ENCODE measurements at places on chromosomes 4 and X.

GRCh38 chrX:12798601-12799000 is 7.4 kb downstream of the PRPS2 start:
- no peak for DNase-seq

- DNase-seq: no peak
These were observed 615.3 kb upstream of the SLIT2 start for GRCh38 chr4:19636451-19636850.

DNA sequence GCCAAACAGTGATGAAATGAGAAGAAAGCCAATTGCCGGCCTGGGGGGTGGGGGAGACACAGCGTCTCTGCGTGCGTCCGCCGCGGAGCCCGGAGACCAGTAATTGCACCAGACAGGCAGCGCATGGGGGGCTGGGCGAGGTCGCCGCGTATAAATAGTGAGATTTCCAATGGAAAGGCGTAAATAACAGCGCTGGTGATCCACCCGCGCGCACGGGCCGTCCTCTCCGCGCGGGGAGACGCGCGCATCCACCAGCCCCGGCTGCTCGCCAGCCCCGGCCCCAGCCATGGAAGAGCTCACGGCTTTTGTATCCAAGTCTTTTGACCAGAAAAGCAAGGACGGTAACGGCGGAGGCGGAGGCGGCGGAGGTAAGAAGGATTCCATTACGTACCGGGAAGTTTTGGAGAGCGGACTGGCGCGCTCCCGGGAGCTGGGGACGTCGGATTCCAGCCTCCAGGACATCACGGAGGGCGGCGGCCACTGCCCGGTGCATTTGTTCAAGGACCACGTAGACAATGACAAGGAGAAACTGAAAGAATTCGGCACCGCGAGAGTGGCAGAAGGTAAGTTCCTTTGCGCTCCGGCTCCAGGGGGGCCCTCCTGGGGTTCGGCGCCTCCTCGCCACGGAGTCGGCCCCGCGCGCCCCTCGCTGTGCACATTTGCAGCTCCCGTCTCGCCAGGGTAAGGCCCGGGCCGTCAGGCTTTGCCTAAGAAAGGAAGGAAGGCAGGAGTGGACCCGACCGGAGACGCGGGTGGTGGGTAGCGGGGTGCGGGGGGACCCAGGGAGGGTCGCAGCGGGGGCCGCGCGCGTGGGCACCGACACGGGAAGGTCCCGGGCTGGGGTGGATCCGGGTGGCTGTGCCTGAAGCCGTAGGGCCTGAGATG is at the start of gene SHOX:
Gene SHOX (plus strand): TSS at position 180 of the 885 bp plus-strand sequence. CDS start 107 bp downstream, at position 287.
- DNase-seq: no peak

GRCh38 chrX:149539283-149540130 is 1.3 kb upstream of the EOLA1 start:
- peak; percentile 93 for DNase-seq

- no peak for DNase-seq
These were observed 10.0 kb downstream of the CCDC110 start for GRCh38 chr4:185461565-185461964.

DNA sequence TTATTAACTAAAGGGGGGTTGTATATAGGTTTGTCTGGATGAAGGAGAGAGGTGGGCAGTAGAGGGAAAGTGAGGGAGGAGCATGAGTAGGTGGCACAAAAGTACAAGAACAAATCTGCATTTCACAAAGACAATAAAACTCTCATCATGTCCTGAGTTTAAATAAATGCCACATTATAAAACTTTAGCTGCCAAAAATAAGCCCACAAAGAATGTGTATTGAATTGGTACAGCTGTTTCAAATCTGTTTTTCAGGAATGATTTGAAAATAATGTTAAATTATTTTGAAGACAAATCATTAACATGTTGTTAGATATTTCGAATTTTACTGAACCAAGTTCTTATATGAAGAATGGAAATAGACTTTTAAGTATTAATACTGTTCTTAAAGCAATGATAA is 5.8 kb downstream of the CNKSR2 start:
- DNase-seq: no peak

DNA sequence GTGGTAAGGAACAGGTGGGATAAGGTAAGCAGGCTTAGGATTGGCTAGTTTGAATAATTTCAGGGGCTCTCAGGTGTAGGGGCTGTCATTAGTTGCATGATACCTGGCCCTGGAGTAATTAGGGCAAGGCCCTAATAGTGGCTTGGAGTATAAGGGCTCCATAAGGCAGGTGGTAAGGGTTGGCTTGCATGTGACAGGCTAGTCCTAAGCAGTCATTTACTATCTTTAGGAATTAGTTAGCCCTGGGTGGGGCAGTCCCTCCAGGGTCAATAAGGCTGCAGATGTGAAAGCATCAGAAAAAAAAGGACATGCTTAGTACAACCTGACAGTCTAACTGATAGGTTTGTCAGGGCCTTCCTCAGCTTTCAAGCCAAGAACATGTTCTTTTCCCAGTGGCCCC is 7.8 kb upstream of the TMPRSS11D start:
- no peak for DNase-seq

- DNase-seq: no peak
These were observed 96.3 kb downstream of the C4orf51 start for GRCh38 chr4:145776208-145776607.

DNA sequence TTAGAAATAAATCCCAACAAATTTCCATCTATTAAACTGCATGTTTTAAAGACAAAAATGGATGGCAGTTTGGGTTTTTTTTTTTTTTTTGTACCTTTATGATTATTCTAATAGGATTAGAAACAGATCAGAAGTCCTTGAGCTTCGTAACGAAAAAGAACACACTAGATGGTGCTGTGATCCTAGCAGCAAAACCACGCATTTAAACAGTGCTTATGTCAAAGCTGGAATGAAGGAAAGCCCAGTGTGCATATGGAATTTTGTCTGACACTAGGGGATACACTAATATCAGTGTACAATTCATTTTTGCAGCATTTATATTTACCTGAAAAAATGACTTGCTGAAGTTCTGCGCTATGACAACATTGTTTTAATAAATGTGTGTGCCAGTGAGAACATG is 229.1 kb downstream of the VEGFC start:
- DNase-seq: peak; percentile 47

- DNase-seq: no peak
These were observed 164.5 kb upstream of the DGKK start for GRCh38 chrX:50635162-50635561.

- no peak for DNase-seq
These were observed 13.6 kb downstream of the ACSL1 start for GRCh38 chr4:184812199-184812542.

- DNase-seq: peak; percentile 67
These were observed 80.0 kb upstream of the AFAP1 start for GRCh38 chr4:8019396-8020365.

- peak; percentile 52 for DNase-seq
These were observed 12.6 kb downstream of the RUFY3 start for GRCh38 chr4:70734168-70734954.

GRCh38 chr4:120525106-120525505 is 397.4 kb downstream of the PRDM5 start:
- DNase-seq: no peak

- no peak for DNase-seq
These were observed 1242.8 kb upstream of the DIAPH2 start for GRCh38 chrX:95441836-95442235.

DNA sequence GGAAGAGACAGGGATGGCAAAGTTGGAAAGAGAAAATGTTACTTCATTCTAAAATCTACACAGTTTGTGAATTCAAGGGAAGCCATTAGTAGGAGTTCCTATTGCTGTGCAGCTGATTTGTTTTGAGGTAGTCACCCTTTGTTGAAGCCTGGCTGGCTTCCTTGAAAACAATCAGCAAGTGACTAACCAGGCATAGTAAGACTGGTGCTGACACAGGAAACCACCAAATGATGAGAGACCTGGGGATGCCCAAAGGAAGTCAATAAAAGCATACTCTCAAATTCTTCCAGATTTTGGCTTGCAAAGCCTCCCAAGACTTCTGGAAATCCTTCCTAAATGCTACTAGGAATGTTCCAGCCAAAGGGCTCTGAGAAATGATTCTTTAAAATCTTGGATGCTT is 23.9 kb upstream of the PRDM8 start:
- no peak for DNase-seq

GRCh38 chr4:58551676-58552075 is 1441.5 kb upstream of the IGFBP7 start:
- no peak for DNase-seq

GRCh38 chr4:37666625-37667071 is 19.5 kb downstream of the RELL1 start:
- DNase-seq: no peak

DNA sequence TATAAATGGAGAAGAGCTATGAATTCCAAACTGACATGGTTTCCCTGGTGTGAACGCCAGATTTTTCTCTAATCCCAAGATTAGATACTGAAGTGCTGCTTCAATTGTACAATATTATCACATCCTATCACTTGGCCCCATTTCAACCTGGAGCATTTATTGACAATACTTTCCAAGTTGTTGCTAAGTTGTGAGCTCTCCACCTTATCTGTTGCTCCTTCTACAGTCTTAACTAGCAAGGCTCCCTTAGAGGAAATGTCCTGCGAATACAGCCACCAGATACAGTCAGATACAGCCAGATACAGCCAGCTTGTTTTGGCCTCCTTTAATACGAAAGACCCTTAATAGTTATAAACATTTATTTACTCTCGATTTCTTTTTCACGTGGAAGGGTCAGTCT is 466.3 kb upstream of the FAM241A start:
- no peak for DNase-seq

- no peak for DNase-seq
These were observed 13.8 kb upstream of the SH3TC1 start for GRCh38 chr4:8185295-8185694.

DNA sequence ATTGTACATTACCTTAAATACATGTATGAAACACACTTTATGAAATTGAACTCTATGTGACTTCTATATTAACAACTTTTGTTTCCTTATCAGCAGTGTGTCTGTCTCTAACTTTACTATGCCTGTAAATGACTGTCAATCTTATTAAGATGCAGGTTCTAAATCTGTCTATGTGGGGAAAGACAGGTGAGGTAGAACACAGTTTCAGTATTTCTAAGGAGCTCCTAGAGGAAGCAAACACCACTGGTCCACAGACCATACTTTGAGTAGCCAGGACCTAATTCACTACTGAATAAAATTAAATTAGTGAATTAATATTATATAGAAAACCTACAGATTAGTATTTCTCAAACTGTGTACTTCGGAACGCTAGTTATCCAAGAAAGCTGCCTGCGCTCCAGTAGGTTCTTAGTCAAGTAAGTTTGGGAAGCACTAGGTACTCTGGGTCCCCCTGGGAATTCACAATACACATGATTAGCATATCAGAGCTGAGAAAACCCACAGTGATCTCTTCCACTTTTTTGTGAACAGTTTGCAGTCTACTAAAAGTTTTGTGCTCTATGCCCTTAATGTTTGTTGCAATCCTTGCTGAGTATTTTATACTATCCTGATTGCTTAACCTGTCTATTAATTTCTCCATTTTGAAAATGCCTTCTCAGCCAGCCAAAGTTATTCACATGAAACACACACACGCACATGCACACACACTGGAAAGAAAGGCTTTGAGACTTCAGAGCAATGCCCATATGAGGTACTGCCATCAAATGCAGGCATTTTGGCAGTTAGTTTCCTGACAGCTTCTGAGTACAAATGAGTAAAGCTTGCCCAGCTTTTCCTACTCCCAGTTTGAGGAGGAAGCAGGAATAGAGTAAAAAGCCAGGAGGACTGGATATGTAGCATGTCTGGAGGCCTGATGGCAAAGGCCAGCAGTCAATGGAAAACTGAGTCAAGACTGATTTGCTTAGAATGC is 133.6 kb upstream of the CPEB2 start:
- no peak for DNase-seq

DNA sequence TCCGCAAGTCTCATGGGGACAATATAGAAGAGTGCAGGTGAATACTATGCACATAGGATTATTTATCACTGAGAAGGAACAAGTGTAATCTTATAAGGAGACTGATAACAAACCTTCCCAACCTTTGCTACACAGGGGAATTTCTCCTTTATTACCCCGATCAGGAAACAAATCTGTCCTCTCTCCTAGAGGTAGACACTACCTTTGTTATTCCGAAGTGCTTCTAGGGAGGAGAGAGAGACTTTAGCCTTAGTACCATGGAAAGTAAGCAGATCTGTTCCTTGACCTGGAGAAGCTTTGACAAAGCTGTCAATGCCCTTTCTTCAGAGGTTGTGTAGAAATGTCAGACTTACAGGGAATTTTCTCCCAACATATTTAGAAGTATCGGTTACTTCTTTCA is 475.5 kb downstream of the CCSER1 start:
- DNase-seq: no peak

DNA sequence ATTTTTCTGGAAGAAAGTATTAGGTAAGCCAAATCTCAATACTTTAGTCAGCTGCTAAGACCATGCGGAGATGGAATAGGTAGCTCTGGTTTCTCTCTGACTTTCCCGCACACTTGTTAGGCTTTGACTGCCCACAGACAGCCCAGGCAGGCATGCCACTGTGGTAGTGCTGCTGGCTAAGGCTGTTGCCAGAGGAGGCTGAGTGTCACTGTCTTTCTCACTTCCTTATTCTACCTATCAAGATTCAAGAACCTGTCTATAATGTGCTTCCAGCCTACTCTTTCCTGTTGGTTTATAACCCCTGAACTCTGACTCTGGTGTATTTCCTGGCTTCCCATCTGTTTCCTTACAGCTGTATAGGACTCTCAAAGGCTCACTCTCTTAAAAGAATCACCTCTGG is 81.8 kb upstream of the TRPC5 start:
- no peak for DNase-seq

GRCh38 chrX:9587642-9588041 is 122.8 kb downstream of the TBL1X start:
- no peak for DNase-seq

DNA sequence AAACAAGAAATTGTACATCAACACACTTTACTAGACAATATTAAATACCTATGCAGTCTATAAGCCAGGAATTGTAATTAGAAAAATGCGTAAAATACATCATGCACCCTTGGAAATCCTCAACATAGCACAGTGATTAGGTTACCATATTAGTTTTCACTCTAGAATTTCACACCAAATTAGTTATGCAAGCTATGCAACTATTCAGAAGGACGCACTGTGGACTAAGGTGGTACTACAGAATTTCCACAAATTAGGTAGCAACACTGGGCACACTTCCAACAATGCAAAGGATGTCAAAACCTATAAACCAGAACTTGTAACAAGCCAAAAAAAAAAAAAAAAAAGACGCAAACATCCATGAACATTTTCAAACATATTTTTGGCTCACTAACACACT is 71.1 kb upstream of the ZCCHC13 start:
- DNase-seq: no peak

GRCh38 chr4:85051526-85051925 is 85.0 kb upstream of the WDFY3 start:
- no peak for DNase-seq

DNA sequence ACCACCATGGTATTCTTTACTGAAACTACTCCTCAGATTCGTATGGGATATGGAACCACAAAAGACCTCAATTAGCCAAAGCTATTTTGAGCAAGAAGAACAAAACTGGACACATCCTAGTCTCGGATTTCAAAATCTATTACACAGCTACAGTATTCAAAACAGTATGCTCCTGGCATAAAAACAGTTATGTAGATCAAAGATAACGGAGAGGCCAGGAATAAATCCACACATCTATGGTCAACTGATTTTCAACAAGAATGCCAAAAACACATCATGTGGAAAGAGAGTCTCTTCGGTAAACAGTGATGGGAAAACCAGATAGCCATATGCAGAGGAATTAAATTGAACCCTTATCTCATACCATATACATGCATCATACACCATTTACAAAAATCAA is 155.3 kb downstream of the SPCS3 start:
- no peak for DNase-seq

GRCh38 chr4:83364312-83364711 is 29.7 kb upstream of the HPSE start:
- DNase-seq: no peak

- DNase-seq: no peak
These were observed 46.0 kb upstream of the CLNK start for GRCh38 chr4:10730590-10730989.

- peak; percentile 72 for DNase-seq
These were observed 101.6 kb downstream of the RELL1 start for GRCh38 chr4:37584493-37585060.
